ENCODE measurements at places on chromosomes 3 and 15. TPM values are rescaled to one million over a fixed set of nuclear protein-coding genes. Genes with fewer than 3 reads are reported as not detected.

GRCh38 chr3:184608209-184608608 is 46.6 kb downstream of the EPHB3 start:
- no peak for DNase-seq

DNA sequence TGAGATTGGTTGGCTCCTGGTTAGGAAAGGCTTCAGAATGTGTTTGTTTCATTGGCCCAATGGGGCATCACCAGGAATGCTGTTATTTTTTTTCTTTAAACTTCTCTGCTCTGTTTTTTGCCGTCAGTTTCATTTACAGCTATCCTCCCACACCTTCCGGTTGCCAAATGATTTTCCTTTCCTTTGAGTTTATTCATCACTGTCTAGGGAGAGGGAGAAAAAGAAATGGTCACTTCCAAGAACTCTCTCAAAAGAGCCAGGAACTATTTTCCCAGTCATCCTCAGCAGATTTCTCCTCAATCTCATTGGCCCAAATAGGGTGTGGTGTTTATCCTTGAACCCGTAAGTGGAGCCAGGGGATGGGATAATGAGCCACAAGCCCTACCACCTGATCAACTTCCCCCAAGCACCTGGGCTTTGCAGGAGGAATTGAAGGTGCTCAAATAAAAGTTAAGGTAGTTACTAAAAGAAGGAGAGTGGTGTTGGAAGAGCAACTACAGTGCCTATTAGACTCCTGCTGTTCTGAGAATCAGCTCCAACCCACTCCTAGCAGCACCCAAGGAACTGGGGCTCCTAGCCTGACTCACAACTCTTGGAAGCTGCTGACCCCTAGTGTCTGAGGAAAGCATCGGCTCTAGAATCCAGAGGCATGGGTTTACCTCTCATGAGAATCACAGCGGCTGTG is 183.8 kb upstream of the IL12A start:
- no peak for DNase-seq

DNA sequence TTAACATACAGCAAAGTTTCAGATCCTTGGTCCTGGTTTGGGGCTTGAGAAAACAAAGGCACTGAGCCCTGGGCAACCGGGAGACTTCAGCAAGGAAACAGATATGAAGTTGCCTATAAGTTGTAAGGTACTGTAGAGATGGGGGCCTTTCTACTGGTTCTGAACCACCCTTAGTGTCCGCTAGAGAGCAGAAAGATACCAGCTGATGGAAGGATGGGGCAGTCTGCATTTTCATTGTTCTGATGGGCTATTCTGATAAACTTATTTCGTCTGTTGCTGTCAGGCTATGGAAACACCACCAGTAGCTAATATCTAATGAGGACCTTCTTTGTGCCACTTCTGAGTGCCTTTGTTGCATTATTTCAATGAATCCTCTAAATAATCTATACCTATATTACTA is 38.7 kb downstream of the FGD5 start:
- no peak for DNase-seq

- DNase-seq, result no peak
Observed at GRCh38 chr3:50369012-50369670, 9.8 kb upstream of the TMEM115 start.

DNA sequence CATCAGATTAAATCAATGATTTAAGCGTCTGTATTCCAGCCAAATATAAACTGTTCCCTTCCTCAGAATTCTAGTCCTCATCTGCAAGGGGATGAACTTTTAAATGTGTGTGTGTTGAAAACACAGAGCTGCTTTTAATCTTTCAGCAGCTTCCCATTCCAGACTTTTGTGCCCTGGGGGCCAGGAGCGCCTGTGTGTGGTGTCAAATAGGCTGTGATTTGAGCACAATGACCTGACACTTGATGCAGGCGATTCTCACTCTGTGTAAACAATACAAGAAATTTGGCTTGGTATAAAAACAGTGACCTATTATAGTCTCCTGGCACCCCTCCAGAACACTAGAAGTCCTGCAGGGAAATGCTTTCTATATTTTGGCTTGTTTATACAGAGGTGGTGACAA is 274.6 kb upstream of the ROPN1 start:
- DNase-seq, result no peak

DNA sequence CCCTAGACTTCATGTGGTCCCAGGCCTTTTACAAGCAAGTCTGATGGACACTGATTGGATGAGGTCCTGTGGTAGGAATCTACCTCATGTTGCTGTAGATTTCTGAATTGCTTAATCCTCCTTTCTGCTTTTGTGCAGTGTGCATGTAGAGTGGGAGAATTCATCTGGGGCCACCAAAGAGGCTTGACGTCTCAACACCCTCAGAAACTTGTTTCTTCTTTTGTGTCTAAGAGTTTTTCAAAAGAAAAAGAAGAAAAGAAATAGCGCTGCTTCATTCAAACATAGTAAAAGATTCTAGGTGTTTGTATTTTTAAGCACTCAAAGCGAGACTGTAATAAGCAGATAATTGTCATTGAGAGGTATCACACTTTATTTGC is 46.2 kb downstream of the NR1D2 start:
- no peak for DNase-seq

- DNase-seq, result no peak
Observed at GRCh38 chr3:118987477-118987876, 47.2 kb downstream of the IGSF11 start.

DNA sequence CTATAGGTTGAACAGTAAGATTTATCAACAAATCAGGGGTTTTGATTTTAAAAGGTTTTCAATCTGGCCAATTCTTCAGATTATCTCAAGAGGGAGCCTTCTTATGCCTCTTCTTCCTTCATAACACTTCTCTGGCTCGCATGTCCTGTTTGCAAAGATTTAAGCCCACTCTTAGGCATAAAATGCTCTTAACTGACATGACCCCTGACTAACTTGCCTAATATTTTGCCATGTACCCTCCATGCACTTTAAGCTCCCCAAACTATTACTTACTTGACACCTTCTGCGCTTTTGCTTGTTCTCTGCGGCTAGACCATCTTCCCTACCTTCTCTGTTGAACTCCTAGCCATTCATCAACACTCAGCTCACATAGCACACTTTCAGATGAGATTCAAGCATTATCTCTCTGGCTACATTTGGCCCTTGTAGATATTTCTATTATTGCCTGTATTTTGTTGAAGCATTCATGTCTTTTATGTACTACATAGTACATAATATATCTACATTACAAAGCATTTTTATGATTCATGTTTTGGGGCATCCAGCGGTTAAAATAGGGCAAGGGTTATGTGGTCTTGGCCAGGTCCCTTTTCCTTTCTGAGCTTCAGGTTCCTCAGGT is 1.0 kb upstream of the ARIH1 start:
- no peak for DNase-seq

GRCh38 chr15:92151741-92152140 is 241.9 kb upstream of the ST8SIA2 start:
- DNase-seq, result no peak

DNA sequence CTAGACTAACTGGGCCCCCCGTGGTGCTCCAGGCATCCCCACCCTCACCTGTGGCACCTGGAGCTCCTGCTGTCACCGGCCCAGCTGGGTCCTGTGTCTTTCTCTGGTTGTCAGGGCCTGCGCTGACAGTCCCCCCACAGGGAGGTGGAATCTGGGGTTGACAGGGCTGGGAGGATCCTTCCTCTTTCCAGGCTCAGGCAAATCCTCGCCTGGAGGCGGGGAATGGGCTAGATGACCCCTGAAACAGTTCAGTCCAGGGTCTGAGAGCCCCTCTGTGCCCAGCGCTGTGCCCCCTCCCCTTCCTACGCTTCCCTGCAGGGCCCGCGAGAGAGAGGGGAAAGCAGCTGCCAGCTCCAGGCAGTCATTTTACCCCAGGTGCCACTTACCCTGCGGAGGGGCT is 50.1 kb upstream of the MCF2L2 start:
- DNase-seq, result no peak

The CYP1A1 gene
- total RNA-seq, result 0.90 TPM

The RASGRF1 gene
- total RNA-seq, result not detected

The BFSP2 gene
- not detected for total RNA-seq

The MUSTN1 gene
- 1.2 TPM for total RNA-seq

The SNX4 gene
- 44.4 TPM for total RNA-seq

The PRICKLE2 gene
- not detected for total RNA-seq

All from activated T-cell treated with anti-CD3 and anti-CD28 coated beads, Interleukin-2, amount 50 U/mL, for 4 hours (primary cell).